Forelimb muscle (tissue), 1 donor: ENCODE measurements at places on chromosomes 2 and 18. TPM values are rescaled to one million over a fixed set of nuclear protein-coding genes. Genes with fewer than 3 reads are reported as not detected.

The GPR35 gene
- 1.7 TPM for polyA plus RNA-seq

- no peak for DNase-seq
These were observed 141.8 kb downstream of the CTIF start for GRCh38 chr18:48680339-48681250.

The ALLC gene
- not detected for polyA plus RNA-seq

DNA sequence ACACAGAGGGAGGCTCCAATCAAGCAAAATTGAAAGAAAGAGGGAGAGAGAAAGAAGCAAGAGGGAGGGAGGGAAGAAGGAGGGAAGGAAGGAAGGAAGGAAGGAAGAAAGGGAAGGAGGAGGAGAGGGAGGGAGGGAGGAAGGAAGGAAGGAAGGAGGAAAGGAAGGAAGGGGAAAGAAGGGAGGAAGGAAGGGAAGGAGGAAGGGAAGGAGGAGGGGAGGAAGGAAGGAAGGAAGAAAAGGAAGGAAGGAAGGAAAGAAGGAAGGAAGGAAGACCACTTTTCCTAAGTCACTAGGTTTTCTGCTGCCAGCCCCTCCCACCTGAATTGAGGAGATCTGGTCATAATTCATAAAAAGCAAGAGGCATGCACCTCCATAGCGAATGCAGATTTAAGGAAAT, 287.0 kb downstream of the SP3 start:
- no peak for DNase-seq

The RNPEPL1 gene
- 33.2 TPM for polyA plus RNA-seq

The HAAO gene
- polyA plus RNA-seq, result 19.7 TPM

The GPR17 gene
- polyA plus RNA-seq, result 2.4 TPM

DNA sequence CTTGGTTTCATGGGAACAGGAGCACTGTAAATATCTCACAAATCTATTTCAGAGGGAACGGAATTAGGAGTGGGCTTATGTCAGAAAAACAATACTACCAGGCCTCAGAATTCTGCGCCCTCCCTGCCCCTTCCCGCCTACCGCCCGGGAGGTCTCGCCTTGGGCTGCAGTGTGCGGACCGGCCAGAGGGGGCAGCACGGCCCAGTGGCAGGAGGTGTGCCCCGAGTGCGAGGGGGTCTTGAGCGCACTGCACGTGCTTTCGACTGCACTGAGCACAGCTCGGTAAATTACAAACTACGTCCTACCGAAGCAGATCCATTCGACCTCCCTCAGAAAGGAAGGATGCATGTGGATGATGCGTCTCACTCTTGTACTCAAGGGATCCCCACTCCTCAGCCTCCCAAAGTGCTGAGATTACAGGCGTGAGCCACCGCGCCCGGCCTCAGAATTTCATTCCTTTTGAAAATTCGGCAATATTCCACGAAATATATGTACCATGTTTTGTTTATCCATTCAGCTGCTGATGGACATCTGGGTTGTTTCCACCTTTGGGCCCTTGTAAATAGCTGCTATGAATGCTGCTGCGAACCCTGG, 297.0 kb downstream of the BCL2 start:
- no peak for DNase-seq

The NAPG gene
- 17.6 TPM for polyA plus RNA-seq
